ENCODE measurements at places on chromosomes 2 and 18. TPM values are rescaled to one million over a fixed set of nuclear protein-coding genes. Genes with fewer than 3 reads are reported as not detected.

Gene POTEI
- 0.27 TPM for total RNA-seq

Gene UGT1A8
- not detected for total RNA-seq

Gene TBR1
- total RNA-seq = 0.64 TPM

Gene CXCR4
- 110 TPM for total RNA-seq

Gene SPP2
- not detected for total RNA-seq

Gene FOXD4L1
- 0.27 TPM for total RNA-seq

Gene REG1B
- not detected for total RNA-seq

Gene SYT4
- total RNA-seq = 121 TPM

Gene UCN
- 1.2 TPM for total RNA-seq

Gene DSG4
- not detected for total RNA-seq

Gene AQP12B
- not detected for total RNA-seq

Gene CYRIA
- total RNA-seq = 28.2 TPM

Gene TEX44
- total RNA-seq = not detected

Gene NRBP1
- total RNA-seq = 65.9 TPM

Gene RESP18
- 1.1 TPM for total RNA-seq

Gene MC4R
- total RNA-seq = 0.54 TPM

Gene CRYBA2
- total RNA-seq = not detected

Gene MALL
- 2.4 TPM for total RNA-seq

Gene RNPEPL1
- total RNA-seq = 5.4 TPM

Gene DPYSL5
- total RNA-seq = 90.2 TPM

Gene ANKRD30BL
- total RNA-seq = 33.8 TPM

Gene FBXO36
- 8.1 TPM for total RNA-seq

Gene PHLPP1
- total RNA-seq = 23.5 TPM

Gene MC2R
- total RNA-seq = not detected

Gene SFT2D3
- total RNA-seq = 7.6 TPM

Gene PLCD4
- total RNA-seq = 1.2 TPM

Gene IGFBP2
- 101 TPM for total RNA-seq

Gene NCK2
- total RNA-seq = 38.6 TPM

Gene NT5C1B
- 0.09 TPM for total RNA-seq

Gene DLX1
- total RNA-seq = not detected

Gene TCF23
- not detected for total RNA-seq

Gene SCG2
- 31.7 TPM for total RNA-seq

Gene ABCG8
- total RNA-seq = 0.27 TPM

Gene POMC
- total RNA-seq = 0.91 TPM

Gene PROKR1
- 2.7 TPM for total RNA-seq

Gene NETO1
- total RNA-seq = 57.7 TPM

Gene NTSR2
- 1.7 TPM for total RNA-seq

Gene CCDC148
- total RNA-seq = 13.5 TPM

All from cerebellum (tissue), 4 donors.